ENCODE measurements at places on chromosomes 7 and 10.
A peak's percentile ranks its signal among the peaks of the same experiment; 100 is the strongest.

GRCh38 chr7:14071045-14071444, 81.6 kb upstream of the ETV1 start:
- no peak for DNase-seq

- DNase-seq, result no peak
Measured at GRCh38 chr7:33190688-33191304, 61.4 kb downstream of the BBS9 start.

DNA sequence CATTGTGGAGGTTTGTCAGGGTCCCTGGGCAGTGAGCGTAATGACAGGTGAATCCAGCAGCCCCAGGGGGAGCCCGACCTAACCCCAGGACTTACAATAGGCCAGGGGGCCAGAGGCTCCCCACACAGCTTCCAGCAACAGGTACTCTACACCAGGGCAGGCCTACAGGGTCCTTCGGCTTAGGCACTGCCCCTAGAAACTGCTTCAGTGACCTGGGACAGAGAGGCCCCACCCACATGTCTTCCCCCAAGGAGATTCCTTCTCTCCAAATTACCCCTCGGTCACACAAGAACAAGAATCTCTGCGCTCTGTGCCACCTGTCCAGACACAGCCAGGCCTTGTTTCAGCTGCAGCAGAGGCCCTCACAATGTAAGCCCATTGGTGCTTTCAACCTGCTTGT, 24.4 kb downstream of the SKIDA1 start:
- no peak for DNase-seq

- DNase-seq, result no peak
Measured at GRCh38 chr10:35633006-35633980, 8.8 kb downstream of the FZD8 start.

DNA sequence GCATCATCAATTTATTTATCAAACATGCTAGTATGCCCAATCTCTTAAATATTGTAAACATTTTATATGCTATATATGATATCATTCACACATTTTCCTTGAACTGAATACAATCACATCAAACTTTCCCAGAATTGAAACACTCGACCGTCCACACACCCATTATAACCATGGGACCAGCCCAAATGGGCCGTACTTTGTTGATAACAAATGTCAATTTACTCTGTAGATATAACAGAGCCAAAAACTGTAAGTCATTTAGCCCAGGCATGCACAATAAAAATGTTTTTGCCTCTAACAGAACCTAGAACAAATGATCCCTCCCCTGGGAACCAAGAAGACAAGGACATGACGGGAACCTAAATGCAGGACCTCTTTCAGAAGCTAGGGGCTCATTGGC, 683 bp upstream of the ANKRD22 start:
- no peak for DNase-seq

DNA sequence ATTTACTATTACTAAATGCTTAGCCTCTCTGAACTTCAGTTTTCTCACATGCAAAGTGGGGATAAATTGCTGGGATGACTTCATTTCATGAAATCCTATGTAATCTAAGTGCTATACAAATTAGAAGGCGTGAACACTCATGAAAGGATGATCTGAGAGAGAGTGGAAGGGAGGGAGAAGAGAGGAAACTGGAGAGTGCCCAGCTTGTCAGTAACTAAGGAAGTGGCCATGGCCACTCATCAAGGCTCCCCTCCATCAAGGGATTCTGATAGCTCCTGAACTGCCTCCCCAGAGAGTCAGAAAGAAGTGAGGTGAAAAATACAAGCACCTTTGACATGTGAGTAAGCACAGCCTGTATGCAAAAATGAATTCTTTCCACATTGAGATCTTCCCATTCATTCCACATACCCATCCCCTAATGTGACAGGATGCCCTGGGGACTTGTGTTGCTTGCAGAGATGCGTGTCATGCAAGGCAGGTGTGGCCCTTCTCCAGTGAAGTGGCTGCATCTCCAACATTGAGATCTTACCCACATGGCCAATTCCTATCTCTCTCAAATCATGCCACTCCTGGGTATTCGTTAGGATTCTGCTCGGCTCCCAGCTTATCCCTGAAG, 76.5 kb upstream of the ITPRID1 start:
- no peak for DNase-seq

- no peak for DNase-seq
Measured at GRCh38 chr10:78774999-78775711, 293.6 kb upstream of the ZMIZ1 start.

DNA sequence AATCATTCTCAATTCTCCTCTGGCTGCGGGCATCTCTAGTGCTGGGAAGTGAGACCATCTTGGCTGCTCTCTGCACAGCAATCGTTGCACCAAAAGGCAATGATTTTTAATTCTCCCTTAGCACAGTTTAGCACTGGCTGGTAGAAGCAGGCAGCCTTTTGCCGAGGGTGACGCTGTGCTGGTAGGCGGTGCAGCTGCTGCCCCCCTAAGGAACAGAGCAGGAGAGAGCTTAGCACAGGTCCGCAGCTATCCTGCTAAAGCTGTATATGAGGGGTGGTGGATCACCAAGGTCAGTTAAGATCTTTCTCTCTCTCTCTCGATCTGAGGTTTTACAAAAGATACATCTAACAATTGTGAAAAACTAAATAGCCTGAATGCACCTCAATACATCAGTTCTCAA, 390.1 kb downstream of the GATA3 start:
- peak; percentile 4 for DNase-seq

DNA sequence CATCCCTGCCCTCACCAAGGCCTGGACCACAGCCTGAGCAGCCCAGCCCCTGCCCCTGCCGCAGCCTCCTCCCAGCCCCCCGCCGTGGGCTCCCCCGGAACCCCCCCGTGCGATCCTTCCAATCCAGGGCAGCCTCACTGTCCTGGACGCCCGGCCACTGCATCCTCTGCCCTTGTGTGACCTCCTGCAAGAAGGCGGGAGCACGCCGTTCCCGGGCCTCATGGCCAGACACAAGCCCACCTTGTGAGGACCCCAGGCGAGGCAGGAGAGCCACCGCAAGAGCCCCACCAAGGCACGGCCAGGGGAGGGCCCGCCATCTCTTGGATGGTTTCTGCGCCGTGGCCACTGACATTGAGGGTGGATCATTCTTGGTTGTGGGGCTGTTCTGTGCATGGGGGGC, 7.8 kb upstream of the LFNG start:
- DNase-seq, result no peak

DNA sequence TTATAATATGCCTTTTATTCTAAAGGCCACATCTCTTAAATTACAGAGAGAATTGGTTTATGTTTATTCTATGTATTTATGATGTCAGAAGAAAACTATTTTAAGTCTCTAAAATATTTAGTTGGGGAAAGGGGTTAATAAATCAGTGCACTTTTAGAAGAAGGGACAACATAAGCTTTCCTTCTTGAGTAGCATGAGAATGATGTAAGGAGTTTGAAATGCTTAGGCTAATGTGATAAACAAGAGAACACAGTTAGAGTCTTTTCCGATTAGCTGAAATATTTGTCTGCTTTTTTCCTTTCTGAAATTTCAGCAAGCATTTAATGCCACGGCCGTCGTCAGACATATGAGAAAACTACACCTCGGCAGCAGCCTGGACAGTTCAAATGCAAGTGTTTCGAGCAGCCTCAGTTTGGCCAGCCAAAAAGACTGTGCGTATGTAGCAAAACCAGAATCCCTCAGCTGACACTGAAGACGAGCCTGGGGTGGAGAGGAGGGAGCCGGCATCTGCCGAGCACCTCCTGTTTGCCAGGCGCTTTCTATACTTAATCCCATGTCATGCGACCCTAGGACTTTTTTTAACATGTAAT, 176.2 kb downstream of the CCDC3 start:
- DNase-seq, result no peak

GRCh38 chr10:79144351-79145173, 75.8 kb downstream of the ZMIZ1 start:
- no peak for DNase-seq

DNA sequence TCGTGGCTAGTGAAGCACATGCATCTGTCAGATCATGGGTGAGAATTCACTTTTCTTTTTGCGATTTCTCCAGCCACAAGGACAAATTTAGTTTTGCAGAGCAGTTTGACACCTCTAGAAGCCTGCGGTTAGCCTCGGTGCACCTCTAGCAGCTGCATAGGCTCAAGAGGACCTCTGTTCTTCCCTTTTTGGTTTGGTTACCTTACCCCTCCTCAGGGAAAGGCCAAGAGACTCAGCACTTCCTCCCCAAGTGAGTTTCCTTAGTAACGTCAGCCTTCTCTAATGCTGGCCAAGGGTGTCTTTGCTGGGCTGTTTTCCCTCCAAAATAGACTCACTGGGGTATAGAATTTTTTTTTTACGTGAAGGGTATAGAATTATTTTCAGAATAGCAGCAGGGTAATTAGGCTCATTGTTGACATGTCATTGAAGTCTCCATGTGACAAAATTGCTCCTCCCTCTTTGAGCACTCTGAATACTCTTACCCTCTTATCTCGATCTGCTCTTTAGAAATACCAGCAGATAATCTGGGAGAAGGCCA, 97.8 kb downstream of the AUTS2 start:
- no peak for DNase-seq

- DNase-seq, result no peak
Measured at GRCh38 chr10:34252111-34252510, 563.0 kb downstream of the PARD3 start.

GRCh38 chr10:63197344-63198092, 64.4 kb downstream of the NRBF2 start:
- DNase-seq, result no peak

DNA sequence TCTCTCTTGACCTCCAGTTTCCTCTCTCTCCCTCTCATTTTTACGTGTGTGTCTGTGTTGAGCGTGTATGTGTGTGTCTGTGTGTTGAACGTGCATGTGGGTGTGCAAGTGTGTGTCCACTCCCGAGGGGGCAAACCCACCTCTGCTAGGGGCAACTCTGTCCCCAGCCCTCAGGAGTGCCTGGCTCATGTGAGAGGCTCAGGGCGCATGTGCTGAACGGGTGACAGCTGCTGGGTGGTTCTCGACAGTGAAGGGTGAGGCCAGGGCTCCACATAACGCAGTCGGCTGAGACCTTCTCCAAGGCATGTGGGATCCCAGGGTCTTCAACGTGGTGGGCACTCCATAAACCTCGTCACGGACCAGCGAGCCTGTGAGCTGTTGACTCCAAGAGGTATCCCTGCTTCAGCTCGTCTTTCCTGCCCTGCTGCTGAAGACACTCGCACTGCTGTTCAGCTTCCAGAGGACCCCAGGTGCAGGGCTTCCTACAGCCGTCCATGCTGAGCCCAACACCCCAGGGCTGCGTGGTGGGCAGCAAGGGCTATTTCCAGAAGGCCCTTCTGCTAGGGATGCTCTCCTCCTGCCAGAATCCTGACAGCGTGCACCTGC, 361.6 kb upstream of the SHH start:
- DNase-seq, result no peak

GRCh38 chr7:40300146-40300670, 165.4 kb downstream of the SUGCT start:
- DNase-seq, result no peak

DNA sequence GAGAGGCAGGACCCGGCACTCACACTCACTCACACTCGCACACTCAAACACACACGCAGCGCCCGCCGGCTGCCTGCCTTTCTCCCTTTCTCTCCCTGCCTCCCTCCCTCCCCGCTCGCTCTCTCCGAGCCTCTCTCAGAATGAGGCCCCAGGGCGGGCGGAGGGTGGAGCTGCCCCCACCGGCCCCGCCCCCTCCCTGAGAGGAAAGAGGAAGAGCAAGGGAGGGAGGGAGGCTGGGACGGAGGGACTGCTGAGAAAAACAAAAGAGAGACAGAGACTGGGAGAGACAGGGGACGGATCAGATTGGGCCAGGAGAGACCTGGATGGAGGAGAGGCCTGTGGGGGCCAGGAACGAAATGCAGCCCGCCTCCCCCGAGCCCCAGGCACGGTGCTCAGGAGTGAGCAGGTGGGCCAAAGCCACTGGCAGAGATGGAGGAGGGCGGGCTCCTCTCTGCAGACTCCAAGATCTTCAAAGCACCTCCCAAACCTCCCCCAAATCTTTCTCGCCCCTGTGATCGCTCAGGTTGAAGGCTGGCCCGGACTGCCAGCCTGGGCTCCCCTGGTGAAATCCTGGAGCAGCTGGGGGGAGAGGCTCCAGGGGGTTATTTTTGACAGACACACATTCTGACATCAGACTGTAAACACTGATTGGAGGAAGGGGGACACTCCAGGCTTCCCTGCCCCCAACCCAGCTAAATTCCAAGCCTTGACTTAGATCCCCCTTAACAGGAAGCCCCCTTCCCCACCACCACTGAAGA, 5.1 kb downstream of the LDB1 start:
- DNase-seq, result peak; percentile 82

- DNase-seq, result no peak
Measured at GRCh38 chr10:46092524-46093081, 46.5 kb upstream of the MSMB start.

DNA sequence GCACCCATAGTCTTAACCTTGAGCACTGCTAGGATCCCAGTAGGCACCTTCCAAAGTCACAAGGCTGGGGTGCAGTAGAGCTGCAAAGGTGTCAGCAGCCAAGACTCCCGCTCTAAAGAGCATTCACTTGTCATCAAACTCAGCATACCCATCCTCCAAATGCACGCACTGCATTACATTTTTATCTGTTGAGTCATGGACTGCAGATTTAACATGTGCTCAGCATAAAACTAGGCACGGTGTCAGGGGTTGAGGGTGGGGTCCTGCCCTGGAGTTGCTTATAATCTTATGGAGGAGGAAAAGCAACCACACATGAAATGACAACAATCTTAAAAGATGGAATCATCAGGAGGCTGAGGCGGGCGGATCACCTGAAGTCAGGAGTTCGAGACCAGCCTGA, 102.6 kb downstream of the PARP12 start:
- DNase-seq, result no peak

DNA sequence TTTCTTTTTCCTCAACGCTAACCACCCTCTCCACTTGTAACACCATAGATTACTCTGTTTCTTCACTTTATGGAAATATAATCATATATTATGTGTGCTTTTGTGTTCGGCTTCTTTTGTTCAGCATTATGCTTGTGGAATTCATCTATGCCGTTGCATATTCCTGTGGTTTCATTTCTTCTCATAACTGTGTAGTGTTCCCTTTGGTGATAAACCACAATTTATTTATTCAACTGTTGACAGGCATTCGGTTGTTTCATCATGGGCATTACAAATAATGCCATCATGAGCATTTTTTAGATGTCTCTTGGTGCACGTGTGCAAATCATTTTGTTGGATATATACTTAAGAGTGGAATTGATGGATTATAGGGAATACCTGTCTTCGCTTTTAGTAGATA, 12.1 kb downstream of the AVL9 start:
- no peak for DNase-seq

GRCh38 chr7:94514140-94514889, 4.7 kb downstream of the CASD1 start:
- DNase-seq, result no peak

DNA sequence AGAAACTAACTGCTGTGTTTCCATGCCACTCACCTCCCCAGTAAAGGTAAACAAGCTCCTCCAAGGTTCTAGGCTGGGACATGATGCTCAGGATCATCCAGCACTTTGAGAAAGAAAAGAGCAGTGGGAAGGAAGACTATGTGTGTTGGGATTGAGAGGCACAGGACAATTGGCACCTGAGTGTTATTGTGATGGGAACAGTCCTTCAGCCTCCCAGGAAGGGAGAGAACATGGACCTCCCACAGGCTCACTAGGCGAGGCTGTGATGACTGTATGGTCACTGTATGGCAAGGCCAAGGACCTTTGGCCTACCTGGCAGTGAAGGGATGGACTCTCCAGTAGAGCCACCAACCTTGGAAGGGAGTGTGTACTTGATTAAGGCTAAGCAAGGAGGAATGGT, 123.2 kb upstream of the UNC5B start:
- DNase-seq, result no peak
